ENCODE measurements at places on chromosomes 2 and 18. TPM values are rescaled to one million over a fixed set of nuclear protein-coding genes. Genes with fewer than 3 reads are reported as not detected.

Gene GRB14
- 6.4 TPM for total RNA-seq

Gene SOWAHC
- total RNA-seq: 13.0 TPM

Gene ORMDL1
- 86.0 TPM for total RNA-seq

Gene BIN1
- 94.9 TPM for total RNA-seq

GRCh38 chr2:64456293-64456692 is 2.3 kb downstream of the LGALSL start:
- H3K4me1 ChIP-seq: peaks cover 4% of the 10 kb centered on the region
- no peak overlapping the region for H3K4me3 ChIP-seq
- H3K36me3 ChIP-seq: peaks cover 7% of the 10 kb centered on the region
- no peak overlapping the region for H3K27ac ChIP-seq

- DNase-seq: peak; percentile 56
- no peak overlapping the region for H3K4me3 ChIP-seq
- no peaks in the 10 kb centered on the region for H3K4me1 ChIP-seq
- H3K27ac ChIP-seq: no peak overlapping the region
These were observed 346.7 kb downstream of the SS18 start for GRCh38 chr18:25743646-25744151.

DNA sequence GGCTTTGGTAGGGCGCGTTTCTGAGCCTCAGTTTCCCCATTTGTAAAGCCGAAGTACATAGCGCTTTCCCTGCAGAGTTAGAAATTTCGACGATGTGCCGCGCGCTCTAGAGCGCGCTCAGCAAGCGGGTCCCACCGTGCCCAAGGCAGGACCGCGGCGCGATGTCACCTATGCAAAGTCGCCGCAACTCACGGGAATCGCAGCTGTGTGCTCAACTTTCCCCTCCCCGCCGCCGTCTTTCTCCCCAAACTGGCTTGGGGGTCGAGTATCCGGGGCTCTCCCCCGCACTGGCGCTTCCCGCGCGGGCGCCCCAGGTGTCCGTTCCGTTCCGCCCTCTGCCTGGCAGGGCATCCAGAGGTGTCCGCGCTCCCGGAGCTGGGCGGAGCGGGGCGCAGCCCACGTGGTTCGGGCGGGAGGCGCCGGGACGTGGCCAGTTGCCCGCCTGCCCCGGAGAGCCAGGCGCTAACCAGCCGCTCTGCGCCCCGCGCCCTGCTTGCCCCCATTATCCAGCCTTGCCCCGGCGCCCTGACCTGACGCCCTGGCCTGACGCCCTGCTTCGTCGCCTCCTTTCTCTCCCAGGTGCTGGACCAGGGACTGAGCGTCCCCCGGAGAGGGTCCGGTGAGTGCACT is at the start of gene MLPH:
TSS of gene MLPH (plus strand) at position 433 of the 630 bp plus-strand sequence. CDS start 6,176 bp downstream, outside the sequence.
- peaks cover 74% of the 10 kb centered on the region for H3K27me3 ChIP-seq
- peaks cover 4% of the 10 kb centered on the region for H3K4me1 ChIP-seq
- no peak within 1 kb of the TSS for H3K27ac ChIP-seq
- H3K36me3 ChIP-seq: no peaks in the 10 kb centered on the region
- H3K4me3 ChIP-seq: peak within 1 kb of the TSS; percentile 31

DNA sequence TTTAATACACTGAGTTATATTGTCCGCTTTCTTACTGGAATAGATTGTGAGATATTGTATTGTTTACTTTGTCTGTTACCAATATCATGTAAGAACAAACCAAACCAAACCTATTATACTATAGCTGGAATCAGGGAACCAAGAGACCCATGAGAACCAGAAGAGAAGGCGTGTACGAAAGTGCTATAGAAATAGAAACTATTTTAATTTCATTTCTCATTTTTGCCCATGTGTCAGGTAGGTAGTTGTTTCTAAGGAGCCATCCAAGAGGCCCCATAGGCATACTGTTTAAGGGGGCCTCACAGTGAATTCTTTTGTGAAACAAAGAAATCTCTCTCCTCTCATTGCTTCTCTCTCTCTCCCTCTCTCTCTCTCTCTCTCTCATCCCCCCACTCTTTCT is 363.6 kb downstream of the RNF144A start:
- no peak for DNase-seq
- H3K36me3 ChIP-seq: no peaks in the 10 kb centered on the region
- no peaks in the 10 kb centered on the region for H3K27me3 ChIP-seq
- no peaks in the 10 kb centered on the region for H3K4me1 ChIP-seq

GRCh38 chr18:38576349-38576748 is 1010.8 kb upstream of the CELF4 start:
- H3K27me3 ChIP-seq: no peaks in the 10 kb centered on the region
- DNase-seq: no peak
- H3K27ac ChIP-seq: no peak overlapping the region
- H3K4me3 ChIP-seq: no peak overlapping the region
- no peaks in the 10 kb centered on the region for H3K4me1 ChIP-seq
- H3K36me3 ChIP-seq: no peaks in the 10 kb centered on the region

- no peak for DNase-seq
- H3K36me3 ChIP-seq: no peaks in the 10 kb centered on the region
- no peak overlapping the region for H3K4me3 ChIP-seq
- H3K4me1 ChIP-seq: peaks cover 8% of the 10 kb centered on the region
- no peak overlapping the region for H3K27ac ChIP-seq
These were observed 61.3 kb upstream of the CHMP1B start for GRCh38 chr18:11789716-11790510.

- no peaks in the 10 kb centered on the region for H3K36me3 ChIP-seq
- no peak overlapping the region for H3K4me3 ChIP-seq
- DNase-seq: no peak
These were observed 114.8 kb downstream of the NEB start for GRCh38 chr2:151619337-151619989.

GRCh38 chr2:41066168-41066567 is 614.3 kb upstream of the SLC8A1 start:
- H3K27ac ChIP-seq: no peak overlapping the region
- H3K4me3 ChIP-seq: no peak overlapping the region
- no peak for DNase-seq
- no peaks in the 10 kb centered on the region for H3K36me3 ChIP-seq
- no peaks in the 10 kb centered on the region for H3K4me1 ChIP-seq

GRCh38 chr2:8086796-8087479 is 594.9 kb upstream of the ID2 start:
- DNase-seq: no peak
- no peaks in the 10 kb centered on the region for H3K4me1 ChIP-seq
- no peaks in the 10 kb centered on the region for H3K36me3 ChIP-seq
- H3K27ac ChIP-seq: no peak overlapping the region

GRCh38 chr2:23916727-23917405 is 10.1 kb downstream of the ATAD2B start:
- no peaks in the 10 kb centered on the region for H3K27me3 ChIP-seq
- H3K27ac ChIP-seq: no peak overlapping the region
- no peak for DNase-seq
- no peak overlapping the region for H3K4me3 ChIP-seq
- peaks cover 6% of the 10 kb centered on the region for H3K4me1 ChIP-seq

DNA sequence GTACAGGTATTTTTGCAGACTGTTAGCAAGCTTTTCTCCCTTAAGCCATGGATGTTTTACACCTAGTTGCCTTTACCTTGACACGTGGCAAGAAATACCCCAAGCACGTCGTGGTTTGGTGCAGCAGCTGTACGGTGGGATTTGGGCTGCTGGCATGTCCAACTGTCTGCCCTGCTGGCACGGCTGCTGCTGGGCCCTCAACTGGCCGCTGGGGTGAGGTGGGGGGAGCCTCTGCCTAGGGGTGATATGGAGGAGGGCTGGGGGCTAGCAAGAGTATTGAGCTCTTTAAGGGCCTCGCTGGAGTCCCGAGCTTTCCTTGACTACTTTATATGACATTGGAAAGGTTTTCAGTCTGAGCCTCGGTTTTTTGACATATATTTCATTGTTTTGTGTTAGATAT is 41.6 kb downstream of the LPIN1 start:
- no peak overlapping the region for H3K4me3 ChIP-seq
- peaks cover 57% of the 10 kb centered on the region for H3K36me3 ChIP-seq
- no peaks in the 10 kb centered on the region for H3K27me3 ChIP-seq
- H3K4me1 ChIP-seq: no peaks in the 10 kb centered on the region

GRCh38 chr2:174675615-174676014 is 78.0 kb upstream of the WIPF1 start:
- H3K36me3 ChIP-seq: no peaks in the 10 kb centered on the region
- H3K27ac ChIP-seq: no peak overlapping the region
- no peaks in the 10 kb centered on the region for H3K4me1 ChIP-seq
- H3K27me3 ChIP-seq: no peaks in the 10 kb centered on the region
- DNase-seq: no peak

- peaks cover 41% of the 10 kb centered on the region for H3K27me3 ChIP-seq
- no peak overlapping the region for H3K27ac ChIP-seq
- DNase-seq: no peak
- no peaks in the 10 kb centered on the region for H3K36me3 ChIP-seq
- H3K4me3 ChIP-seq: no peak overlapping the region
These were observed 450.0 kb upstream of the SLC14A2 start for GRCh38 chr18:45165176-45165713.

DNA sequence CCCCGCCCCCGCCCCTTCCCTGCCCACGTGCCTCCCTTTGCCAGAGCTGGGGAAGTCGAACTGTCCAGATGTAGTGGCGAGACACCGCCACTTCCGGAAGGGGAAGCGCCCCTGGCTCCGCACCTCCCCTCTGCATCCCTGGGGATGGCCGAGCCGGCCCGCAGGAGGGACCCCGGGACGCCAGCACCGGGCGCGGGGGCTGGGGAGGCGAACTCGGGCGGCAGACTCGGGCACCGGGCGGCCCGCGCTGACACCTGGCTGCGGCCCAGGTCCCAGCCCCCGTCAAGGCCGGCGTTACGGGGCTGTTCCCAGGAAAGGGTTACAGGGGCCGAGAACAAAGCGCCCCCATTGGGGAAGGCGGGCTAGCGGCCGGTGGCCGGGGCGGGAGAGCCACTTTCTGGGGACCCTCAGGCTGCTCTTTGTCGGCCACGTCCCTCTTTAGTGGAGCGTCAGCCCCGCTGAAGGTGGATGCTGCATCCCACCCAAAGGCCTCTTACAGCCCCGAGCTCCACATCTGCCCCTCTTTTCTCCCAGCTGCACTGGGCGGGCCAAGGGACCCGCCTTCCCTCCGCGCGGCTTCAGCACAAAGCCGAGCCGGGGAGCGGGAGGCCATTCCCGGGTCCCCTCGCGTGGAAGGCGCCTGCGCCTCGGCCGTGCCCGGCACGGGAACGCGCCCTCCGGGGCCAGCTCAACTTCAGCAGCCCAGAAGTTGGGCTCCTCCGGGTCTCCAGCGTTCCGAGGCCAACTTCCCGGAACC is 1.3 kb downstream of the SDC1 start:
- H3K27me3 ChIP-seq: peaks cover 15% of the 10 kb centered on the region
- H3K36me3 ChIP-seq: no peaks in the 10 kb centered on the region
- H3K27ac ChIP-seq: no peak overlapping the region
- H3K4me1 ChIP-seq: no peaks in the 10 kb centered on the region
- DNase-seq: peak; percentile 70

DNA sequence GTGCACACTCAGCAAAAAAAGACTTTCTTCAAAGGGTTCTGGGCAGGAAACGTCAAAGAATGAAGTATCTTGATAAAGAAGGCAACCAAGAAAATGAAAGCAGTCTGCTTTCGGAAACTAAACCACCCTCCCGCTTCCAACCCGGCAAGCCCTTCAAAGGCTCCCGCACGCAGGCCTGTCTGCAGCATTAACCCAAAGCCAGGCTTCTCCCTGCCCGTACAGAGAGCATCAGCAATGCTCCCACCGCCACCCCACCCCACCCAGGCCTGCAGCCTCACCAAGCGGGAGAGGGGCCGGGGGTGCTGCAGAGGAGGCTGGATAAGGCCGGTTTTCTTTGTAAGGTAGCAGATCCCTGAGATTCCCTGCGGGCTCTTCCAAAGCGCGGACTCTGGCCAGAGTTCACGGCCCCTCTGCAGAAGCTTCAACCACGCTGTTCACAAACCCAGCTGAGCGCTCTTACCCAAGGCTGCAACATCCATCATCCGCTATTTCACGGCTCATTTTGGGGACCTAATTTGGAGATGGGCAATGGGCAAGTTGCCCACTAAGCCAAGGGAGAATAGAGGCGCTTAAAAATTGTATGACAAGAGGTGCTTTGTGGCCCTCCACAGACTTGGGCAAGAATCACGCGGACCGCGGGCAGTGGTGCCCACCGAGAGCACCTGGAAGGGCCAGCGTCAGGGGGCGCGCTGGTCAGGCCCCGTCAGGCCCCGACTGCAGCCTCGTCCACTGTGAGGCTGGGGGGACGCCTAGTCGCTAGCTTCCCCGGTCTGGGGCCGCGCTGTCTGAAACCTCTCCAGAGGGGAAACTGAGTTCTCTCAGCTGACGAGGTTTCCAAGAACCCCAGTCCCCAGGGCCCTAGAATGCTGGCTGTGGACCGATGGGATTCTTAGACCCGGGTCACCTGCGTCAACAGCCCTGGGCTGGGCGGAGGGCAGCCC is 225.4 kb upstream of the ID2 start:
- DNase-seq: no peak
- no peaks in the 10 kb centered on the region for H3K4me1 ChIP-seq
- H3K27ac ChIP-seq: no peak overlapping the region
- H3K4me3 ChIP-seq: no peak overlapping the region

GRCh38 chr2:20578895-20579825 is 71.7 kb downstream of the HS1BP3 start:
- H3K27me3 ChIP-seq: no peaks in the 10 kb centered on the region
- no peaks in the 10 kb centered on the region for H3K36me3 ChIP-seq
- peak; percentile 97 for DNase-seq
- no peak overlapping the region for H3K4me3 ChIP-seq
- peaks cover 4% of the 10 kb centered on the region for H3K4me1 ChIP-seq
- no peak overlapping the region for H3K27ac ChIP-seq

GRCh38 chr18:6487968-6488367 is 73.3 kb upstream of the L3MBTL4 start:
- no peak overlapping the region for H3K27ac ChIP-seq
- no peaks in the 10 kb centered on the region for H3K36me3 ChIP-seq
- no peak for DNase-seq
- no peak overlapping the region for H3K4me3 ChIP-seq
- no peaks in the 10 kb centered on the region for H3K27me3 ChIP-seq
